Left lobe of liver (tissue), 2 donors: ENCODE measurements at places on chromosomes 4 and X. TPM values are rescaled to one million over a fixed set of nuclear protein-coding genes. Genes with fewer than 3 reads are reported as not detected.
A peak's percentile ranks its signal among the peaks of the same experiment; 100 is the strongest.

DNA sequence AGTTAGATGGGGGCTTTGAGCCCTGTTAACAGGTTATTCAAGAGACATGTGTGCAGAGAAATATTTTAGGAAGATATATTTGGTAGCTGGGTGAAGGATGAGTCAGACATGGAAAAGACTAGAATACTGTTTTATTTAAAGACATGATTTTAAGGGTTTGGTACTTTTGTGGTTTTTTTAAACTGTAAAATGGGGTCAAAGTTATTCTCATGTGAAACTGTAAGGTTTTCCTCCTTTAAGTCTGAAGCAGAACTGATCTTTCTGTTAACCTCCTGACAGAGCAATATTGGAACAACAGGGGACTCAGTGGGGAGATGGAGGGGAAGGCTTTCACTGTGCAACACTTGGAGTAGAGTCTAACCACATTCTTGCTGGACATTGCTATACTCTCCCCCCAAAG lies 112.4 kb upstream of the LSM6 start:
- no peak for DNase-seq

FGD1 gene
- total RNA-seq = 1.1 TPM

- no peak for DNase-seq
Measured at GRCh38 chr4:26173619-26174018, 147.2 kb upstream of the RBPJ start.

TEX13B gene
- total RNA-seq = not detected

GRCh38 chr4:101158134-101158482 lies 189.2 kb downstream of the PPP3CA start:
- DNase-seq = no peak

TMPRSS11A gene
- not detected for total RNA-seq

HAND2 gene
- total RNA-seq = 8.9 TPM

GRCh38 chr4:140691369-140691768 lies 64.8 kb downstream of the TBC1D9 start:
- DNase-seq = no peak

GRCh38 chr4:32569861-32570260 lies 1849.7 kb downstream of the PCDH7 start:
- no peak for DNase-seq

GRCh38 chrX:48573690-48574269 lies 504 bp upstream of the RBM3 start:
- DNase-seq = peak; percentile 53

DNA sequence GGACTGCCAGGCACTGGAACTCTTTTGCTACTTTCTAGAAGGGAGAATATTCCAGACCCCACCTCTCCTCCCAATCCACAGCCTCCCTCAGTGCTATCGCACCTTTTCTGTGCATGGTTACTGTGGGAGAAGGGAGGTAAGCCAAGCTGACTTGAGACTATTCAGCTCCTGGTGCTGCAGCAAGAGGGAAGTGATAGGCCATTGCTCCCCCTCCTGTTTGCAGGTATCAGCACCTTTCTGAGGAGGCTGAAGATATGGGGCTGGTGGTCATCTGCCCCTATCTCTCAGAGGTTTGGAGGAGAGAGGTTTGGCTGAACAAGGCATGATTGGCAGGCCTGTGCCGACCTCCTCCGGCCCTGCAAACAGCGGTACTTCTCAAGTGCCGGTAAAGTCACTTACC lies 103.3 kb upstream of the GATB start:
- DNase-seq = no peak

GRCh38 chrX:38407126-38407525 lies 54.7 kb downstream of the OTC start:
- no peak for DNase-seq

DNA sequence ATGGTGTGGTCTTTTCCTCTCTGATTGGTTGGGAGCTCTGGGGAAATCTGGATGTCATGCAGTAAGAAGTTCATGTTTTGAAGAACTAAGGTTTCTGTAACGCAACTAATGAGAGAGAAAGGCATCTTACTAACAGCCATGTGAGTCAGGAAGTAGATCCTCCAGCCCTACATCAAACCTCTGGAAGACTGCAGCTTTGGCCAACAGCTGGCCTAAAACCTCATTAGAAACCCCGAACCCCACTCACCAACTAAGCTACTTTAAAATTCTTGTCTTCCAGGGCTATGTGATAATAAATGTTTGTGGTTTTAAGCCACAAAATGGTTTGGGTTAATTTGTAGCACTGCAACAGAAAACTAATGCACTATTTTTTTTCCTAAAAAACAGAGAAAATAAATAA lies 549.0 kb upstream of the GRID2 start:
- DNase-seq = no peak

FAM53A gene
- total RNA-seq = 2.2 TPM

ANOS1 gene
- 0.25 TPM for total RNA-seq

MAGEA3 gene
- not detected for total RNA-seq

GAGE12H gene
- not detected for total RNA-seq

CHRDL1 gene
- 0.28 TPM for total RNA-seq

RAB9B gene
- not detected for total RNA-seq

GRCh38 chr4:41307638-41308037 lies 50.9 kb downstream of the UCHL1 start:
- no peak for DNase-seq

GRCh38 chrX:132474544-132475248 lies 14.1 kb downstream of the MBNL3 start:
- no peak for DNase-seq

FGFR3 gene
- total RNA-seq = 48.5 TPM

DNA sequence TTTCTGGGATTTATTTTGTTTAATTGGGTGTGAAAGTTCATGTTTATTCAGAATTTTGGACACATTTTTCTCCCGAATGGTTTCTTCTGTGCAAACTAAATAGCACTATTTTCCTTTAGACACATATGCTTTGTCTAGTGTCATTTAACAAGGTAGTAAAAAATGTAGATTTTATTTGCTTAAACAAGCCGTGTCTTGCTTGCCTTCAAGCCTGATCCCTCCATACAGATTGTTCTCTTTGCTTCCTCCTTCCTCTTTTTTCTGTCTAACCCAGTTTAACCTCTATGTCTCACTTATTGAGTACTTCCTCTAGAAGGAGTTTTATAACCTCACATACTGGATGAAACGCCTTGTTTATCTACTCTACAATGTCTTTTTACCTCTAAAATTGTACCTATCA lies 211.8 kb downstream of the NPFFR2 start:
- DNase-seq = no peak

GRCh38 chr4:143391895-143392294 lies 55.2 kb downstream of the GAB1 start:
- no peak for DNase-seq

DNA sequence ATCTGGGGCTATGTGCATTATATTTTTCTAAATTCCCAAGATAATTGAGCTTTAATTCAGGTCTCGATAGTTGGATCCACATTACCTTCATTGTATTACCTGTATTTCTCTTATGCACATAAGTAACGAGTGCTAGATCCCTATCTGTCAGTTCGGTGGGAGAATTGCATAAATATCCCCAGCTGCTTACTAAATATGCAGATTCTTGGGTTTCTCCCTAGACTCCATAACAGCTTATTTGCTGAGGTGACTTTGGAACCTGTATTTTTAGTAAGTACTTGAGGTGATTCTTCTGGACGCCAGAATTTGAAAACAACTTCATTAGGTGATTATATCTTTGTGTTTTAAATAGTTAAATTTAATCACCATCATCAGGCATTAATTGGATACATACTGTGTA lies 15.0 kb downstream of the UGT8 start:
- no peak for DNase-seq

- no peak for DNase-seq
Measured at GRCh38 chr4:156190615-156191014, 236.9 kb upstream of the CTSO start.

DNA sequence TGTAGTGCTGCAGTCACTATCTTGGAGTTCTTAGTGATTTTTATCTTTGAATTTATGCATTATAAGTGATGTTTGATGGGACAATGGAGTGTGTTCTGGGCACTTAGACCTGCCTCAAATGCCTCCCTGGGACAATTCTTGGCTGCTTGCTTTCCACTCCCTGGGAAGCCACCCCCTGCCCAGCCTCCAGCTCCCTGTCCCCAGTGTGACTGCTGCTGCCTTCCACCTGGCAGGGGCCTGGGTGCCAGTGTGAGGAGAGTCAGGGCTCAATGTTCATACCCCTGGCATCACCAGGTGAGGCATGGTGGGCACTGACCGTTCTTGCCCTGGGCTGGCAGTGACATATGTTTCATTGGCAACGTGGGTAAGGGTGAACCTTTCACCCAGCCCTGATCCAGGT lies 14.8 kb downstream of the MSX1 start:
- DNase-seq = no peak

DNA sequence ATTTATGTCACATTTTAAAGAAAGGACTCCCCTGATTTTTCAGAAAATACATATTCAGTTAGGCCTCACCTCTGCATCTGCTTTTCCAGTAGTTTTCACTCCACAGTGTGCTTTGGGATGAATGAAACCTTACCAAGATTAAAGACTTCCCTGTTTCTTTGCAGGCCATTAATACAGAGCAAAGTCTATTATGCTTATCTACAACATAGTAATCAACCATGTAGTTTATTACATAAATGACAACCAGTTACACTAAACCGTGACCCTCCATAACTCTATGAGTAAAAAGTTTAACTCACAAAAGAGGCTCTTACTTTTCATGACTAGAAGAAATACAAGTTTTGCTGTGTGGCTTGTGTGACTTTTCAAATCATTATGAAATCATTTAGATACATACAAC lies 2.3 kb downstream of the LRRC66 start:
- no peak for DNase-seq

DNA sequence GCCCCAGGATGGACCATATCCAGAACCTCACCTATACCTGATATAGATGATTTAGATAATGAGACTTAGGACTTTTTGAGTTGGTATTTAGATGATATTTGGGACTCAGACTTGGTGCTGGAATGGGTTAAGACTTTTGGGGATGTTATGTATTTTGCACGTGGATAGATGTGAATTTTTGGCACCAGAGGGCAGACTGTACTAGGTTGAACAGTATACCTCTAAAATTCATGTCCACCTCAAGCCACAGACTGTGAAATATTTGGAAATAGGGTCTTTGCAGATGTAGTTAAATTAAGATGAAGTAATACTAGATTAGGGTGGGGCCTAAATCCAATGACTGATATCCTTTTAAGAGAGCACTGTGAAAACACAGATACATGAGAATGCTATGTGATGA lies 15.6 kb downstream of the RBM41 start:
- no peak for DNase-seq

GRCh38 chrX:131783555-131784308 lies 239.4 kb upstream of the STK26 start:
- DNase-seq = no peak

DNA sequence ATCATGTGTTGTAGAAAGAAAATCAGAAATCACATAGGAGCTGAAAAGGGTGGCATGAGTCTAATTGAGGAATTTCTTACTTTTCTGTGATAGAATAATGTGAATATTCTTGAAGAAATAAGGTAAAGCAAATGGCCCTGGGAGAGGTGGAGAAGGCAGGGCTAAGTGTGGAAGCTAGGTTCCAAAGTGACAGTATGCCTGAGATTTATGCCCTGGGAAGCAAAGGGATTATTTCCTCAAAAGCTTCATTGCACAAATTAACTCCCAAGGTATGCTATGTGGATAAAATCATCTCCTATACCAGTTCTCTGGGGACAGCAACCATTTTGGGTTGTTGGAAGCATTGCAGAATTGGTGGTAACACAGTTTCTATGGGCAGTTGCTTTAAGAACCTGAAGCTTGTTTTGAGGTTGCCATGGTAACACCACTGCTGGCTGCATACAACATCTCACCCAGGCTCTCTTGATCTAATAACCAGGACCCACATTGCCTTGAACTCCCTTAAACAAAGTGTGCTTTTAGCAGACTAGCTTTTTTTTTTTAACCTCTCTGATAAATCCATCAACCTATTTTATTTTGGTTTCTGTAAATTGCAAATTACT lies 21.0 kb downstream of the MAOA start:
- DNase-seq = no peak

DNA sequence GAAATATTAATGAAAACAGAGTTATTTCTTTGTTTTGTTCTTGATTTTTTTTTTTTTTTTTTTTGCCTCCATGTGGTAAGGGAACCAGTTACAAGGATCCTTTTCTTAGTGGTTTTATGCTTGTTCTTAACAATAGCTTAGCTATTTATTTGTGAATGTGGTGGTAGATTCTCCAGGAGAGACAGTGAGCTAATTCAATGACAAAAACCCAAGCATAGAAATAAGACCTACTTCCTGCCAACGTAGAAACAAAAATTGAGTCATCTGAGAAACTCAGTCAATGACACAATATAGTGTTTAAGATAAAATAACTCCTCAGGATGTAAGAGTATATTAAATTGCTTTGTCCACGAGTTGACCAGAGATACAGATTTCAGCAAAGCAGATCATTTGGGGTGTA lies 863.8 kb upstream of the PABPC4L start:
- no peak for DNase-seq

NUP62CL gene
- total RNA-seq = 0.53 TPM

STPG2 gene
- total RNA-seq = 0.38 TPM

DNA sequence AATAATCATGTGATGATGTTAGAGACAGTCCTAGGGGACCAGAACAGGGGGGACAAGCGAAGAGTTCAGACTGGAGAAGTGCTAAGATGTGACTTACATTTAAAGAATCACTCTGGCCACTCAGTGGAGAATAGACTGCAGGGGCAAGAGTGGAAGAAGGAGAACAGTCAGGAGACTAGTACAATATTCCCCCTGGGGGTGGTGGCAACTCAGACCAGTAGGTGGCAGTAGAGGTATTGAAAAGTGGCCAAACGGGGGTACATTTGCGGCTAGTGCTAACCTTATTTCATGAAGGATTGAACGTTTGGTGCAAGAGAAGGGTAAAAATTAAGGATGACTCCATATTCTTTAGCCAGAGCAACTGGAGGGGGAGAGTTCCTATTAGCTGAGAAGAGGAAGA lies 2.7 kb upstream of the BMX start:
- peak; percentile 47 for DNase-seq

DNA sequence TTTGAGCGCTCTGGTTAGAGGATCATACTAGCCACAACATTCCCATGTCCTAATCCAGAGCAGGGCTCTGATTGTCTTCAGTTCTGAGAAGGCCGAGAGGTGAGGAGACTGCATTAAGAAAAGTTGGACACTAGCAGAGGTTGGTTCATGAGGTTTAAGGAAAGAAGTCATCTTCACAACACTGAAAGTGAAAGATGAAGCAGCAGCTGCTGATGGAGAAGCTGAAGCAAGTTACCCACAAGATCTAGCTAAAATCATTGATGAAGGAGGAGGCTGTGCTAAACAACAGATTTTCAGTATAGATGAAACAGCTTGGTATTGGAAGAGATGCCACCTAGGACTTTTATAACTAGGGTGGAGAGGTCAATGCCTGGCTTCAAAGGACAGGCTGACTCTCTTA lies 36.8 kb downstream of the RAP1GDS1 start:
- DNase-seq = no peak

ADAM29 gene
- total RNA-seq = not detected

- no peak for DNase-seq
Measured at GRCh38 chr4:13478131-13478530, 6.0 kb downstream of the RAB28 start.

DNA sequence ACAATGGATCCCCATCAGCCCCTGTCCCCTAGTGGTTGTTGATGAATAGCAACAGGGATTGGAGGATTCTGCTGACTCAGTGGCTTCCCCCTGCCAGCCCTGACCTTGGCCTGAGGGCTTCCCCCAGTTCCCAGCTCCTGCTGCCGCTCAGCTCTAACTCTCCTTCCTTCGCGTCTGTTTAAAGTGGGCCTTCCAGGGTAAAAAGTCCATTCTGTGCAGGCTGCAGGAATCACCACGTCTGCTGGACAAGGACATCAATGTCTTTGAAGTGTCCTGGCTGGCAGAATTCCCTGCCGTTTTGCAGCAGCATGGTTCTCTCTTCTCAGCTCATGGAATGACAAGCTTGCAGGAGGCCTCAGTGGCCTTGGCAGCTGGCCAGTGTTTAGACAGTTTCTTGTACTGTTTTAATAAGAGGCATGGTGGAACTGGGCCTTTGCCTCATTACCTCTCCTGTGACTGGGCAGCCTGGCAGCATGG lies 152.5 kb upstream of the STX18 start:
- DNase-seq = no peak
